ENCODE measurements at places on chromosomes 7 and 10. TPM values are rescaled to one million over a fixed set of nuclear protein-coding genes. Genes with fewer than 3 reads are reported as not detected.
A peak's percentile ranks its signal among the peaks of the same experiment; 100 is the strongest.

GRCh38 chr7:81560708-81561107 is 209.1 kb downstream of the HGF start:
- no peak for DNase-seq

GRCh38 chr7:27423290-27423689 is 180.7 kb downstream of the EVX1 start:
- no peak for DNase-seq

- peak; percentile 92 for DNase-seq
These were observed at the start of gene STK17A for GRCh38 chr7:43582503-43583423. Gene STK17A, plus strand, starts transcription at chr7:43583108. Its CDS starts 136 bp downstream, at chr7:43583244.

DNA sequence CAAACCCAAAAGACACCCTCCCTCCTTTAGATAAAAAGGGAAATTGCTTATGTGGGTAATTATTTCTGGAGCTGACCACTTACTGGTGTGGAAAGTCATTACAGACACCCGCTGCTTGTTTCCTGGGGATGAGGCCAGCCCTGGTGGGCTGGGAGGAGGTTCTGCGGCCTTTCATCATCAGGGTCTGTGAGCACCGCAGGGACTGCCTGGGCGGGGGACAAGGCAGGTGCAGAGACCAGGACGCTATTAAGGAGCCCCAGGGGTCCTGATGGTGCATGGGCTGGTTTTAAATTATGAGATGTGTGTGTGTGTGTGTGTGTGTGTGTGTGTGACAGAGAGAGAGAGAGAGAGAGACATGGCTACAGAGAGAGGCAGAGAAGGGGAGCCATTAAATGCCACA is 171.2 kb downstream of the DNAJB6 start:
- DNase-seq = no peak

DNA sequence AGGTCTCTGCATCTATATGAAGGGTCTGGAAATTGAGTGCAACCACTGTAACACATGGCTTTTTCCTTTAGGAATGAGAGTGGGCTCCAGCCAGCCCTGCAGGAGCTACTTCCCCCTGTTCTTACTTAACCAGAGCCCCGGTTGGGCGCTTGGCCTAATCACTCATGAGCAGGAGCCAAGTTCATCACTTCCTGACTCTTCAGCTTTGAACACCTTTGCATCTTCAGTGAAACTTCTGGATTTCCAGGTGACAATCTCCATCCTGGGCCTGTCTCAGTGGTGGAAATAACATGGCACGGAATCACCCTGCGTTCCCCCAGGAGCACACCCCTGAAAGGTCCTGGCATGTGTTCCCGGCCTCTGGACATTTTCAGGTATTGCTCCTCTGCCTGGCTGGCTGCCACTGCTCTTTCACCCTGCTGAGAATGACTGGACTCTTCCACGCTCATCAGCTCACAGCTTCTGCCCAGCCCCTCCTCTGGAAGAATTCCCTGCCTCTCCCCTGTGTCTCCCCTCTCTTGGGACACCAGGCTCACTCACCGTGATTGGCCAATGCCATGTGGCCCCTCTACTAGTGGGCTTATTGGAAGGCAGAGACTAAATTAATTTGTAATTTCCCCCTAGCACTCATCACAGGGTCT is 229.1 kb upstream of the GRB10 start:
- no peak for DNase-seq

GRCh38 chr7:2169923-2170575 is 62.7 kb downstream of the MAD1L1 start:
- no peak for DNase-seq

- DNase-seq = no peak
These were observed 215.5 kb downstream of the PCDH15 start for GRCh38 chr10:54585572-54585971.

DNA sequence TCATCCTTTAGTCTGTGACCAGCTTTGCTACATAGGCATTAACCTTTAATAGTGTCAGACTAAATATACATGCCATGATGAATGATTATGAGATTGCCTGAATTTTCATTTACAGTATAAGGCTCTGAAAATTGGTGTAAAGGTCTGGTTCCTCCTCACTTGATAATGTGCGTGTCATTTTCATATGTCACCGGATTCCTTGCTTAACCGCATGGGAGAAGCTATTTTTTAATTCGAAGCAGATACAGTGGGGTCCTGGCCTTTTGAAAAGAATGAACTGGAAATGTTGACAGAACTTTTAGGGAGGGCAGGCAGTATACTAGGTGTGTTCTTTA is 192.4 kb upstream of the SH2B2 start:
- no peak for DNase-seq

- peak; percentile 33 for DNase-seq
These were observed 39.9 kb downstream of the ABCB4 start for GRCh38 chr7:87435546-87435945.

GRCh38 chr7:24981171-24981951 is 1.4 kb upstream of the OSBPL3 start:
- peak; percentile 81 for DNase-seq

- no peak for DNase-seq
These were observed 20.7 kb downstream of the MTURN start for GRCh38 chr7:30155481-30155880.

DNA sequence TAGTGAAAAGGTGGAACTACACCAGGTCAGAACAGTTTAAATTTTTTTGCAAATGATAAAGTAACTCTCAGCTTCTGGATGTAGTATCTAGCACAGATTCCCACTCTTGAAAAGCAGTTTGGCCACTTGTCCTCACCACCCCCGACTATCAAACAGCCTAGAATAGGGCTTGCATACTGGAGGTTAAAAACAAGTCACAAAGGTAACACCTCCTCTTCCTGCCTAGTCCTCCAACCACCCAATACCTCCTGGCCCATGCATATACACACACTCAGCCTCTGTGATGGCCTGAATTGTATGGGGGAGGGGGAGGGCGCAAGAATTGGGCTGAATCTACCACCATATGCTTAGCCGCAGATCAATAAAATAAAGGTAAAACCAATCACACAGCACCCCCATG is 5.7 kb downstream of the SKAP2 start:
- DNase-seq = no peak

The STEAP1B gene
- total RNA-seq = not detected

The FZD1 gene
- total RNA-seq = 58.5 TPM

The AIFM2 gene
- 6.9 TPM for total RNA-seq

The CYP2C19 gene
- total RNA-seq = not detected

The CLEC2L gene
- total RNA-seq = not detected

The NRCAM gene
- 6.0 TPM for total RNA-seq
